ENCODE measurements at places on chromosomes 1 and 21.

DNA sequence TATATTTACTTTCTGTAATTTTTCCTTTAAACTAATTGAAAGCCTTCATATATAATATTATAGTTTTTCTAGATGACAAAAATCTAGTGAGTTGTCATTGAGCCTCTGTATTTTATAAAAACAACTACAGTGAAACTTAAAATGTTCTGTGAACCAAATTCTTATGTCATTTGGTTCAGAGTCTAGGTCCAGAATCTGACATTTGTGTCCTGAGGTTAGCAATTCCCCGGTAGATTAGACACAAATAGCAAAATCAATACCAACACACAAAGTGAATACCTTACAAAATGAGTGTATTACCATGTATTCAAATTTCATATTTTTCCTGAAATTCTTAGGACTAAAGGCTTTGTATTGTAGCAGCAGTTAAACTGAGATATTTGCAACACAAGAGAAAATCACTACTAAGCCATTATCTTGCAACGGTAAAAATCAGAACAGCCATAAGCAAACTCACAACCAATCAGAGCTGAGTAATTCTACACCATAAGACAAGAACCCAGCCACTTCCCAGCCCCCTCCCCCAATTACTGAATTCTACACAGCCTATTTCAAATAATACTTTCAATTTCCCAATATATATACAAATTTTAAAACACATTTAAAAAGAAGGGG lies 573.5 kb downstream of the SMYD3 start:
- DNase-seq: no peak

DNA sequence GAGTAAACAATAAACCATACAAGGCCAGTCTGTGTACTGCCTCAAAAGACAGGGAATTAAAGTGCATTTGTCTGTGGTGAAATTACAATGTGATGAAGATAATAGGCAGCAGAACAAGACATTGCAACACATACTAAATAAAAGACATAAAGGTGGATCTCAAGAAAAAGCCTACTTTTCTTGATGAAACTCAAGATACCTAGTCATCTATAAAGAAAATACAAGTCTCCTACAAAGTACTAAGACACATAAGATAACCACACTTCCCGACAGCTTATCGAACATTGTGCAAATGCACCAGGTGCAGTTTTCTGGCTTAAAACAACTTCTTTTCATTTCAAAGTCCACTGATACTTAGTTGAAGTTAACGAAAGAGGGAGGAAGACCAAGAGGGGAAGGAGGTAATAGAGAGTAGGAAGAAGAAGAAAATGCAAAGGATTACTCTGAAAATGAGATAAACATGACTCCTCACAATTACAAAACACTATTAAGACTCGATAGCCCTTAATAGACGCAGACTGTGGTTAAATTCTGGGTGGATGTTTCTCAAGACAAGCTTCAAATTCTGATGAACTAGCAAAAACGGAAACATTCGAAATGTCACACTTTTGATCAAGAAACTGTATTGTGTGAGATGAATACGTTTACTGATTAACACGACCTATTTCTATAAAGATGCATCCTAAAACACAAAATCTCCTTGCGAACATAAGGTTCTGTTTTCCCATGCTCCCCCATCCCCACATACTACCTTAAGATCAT lies 2.0 kb downstream of the HNRNPR start:
- DNase-seq: no peak

- DNase-seq: no peak
These were observed 164.6 kb downstream of the CYYR1 start for GRCh38 chr21:26408511-26408910.

GRCh38 chr1:59220356-59220755 lies 76.5 kb upstream of the FGGY start:
- no peak for DNase-seq

- no peak for DNase-seq
These were observed 128.6 kb downstream of the ST6GALNAC3 start for GRCh38 chr1:76203127-76203526.

DNA sequence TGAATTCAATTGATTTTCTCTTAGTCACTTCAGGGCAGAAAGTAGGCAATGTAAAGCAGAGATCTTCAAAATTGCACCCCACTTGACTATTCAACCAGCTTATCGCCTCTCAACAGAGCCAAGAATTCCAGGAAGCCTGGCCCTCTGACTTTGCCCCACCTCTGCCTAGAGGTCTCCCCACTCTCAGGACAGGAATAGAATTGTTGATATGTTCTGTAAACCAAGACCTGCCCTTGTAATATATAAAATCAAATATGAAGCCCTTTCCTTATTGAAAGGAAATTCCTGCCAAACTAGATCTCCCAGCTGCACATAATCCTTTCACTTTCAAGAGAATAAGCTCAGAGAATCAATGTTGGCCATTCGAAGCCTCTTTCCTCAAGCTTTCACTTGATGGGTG lies 116.1 kb upstream of the DPT start:
- DNase-seq: no peak

- no peak for DNase-seq
These were observed 15.8 kb downstream of the PANK4 start for GRCh38 chr1:2510366-2511155.

DNA sequence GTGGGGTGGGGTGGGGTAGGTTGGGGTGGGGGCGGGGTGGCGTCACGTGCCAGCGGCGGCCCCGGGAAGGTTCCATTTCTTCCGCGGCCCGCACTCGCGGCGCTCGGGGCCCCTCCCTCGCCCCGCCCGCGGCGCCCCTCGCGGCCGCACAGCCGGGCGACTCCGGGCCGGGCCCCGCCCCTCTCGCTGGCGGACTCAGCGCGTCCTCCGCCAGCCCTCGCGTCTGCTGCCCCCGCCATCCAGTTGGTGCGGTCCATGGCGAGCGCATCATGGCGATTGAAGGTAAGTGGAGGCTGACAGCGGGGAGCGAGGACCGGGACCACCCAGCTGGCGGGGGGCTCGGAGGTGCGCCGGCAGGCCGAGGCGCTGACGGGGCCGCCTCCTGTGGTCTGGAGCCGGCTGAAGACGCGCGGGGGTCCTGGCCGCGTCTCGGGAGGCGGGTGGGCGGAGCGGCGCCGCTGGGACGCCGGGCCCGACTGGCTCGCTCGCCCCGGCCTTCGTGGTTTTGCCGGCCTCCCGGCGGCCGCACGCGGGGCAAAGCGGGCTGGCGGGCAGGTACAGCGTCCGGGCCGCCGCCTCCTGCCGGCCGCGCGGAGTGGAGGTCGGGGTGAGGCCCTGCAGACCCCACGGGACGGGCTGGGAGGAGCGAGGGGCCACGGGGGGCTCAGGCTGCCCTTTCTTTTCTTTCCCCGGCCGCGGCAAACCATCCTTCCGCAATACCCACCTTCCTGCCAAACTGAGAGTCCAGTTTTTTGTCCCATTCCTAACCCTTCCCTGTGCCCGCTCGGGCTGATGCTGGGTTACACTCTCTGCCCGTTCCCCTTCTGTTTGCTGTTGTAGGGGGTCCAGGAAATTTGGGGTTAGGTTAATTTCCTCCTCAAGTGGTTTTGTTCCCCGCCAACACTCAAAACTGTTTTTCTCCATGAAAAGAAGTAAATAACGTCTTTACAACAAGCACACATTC lies at the start of gene SYT14:
Gene SYT14, plus strand, starts transcription at position 222 of the 964 bp plus-strand sequence. Its CDS starts 48 bp downstream, at position 270.
- DNase-seq: no peak

DNA sequence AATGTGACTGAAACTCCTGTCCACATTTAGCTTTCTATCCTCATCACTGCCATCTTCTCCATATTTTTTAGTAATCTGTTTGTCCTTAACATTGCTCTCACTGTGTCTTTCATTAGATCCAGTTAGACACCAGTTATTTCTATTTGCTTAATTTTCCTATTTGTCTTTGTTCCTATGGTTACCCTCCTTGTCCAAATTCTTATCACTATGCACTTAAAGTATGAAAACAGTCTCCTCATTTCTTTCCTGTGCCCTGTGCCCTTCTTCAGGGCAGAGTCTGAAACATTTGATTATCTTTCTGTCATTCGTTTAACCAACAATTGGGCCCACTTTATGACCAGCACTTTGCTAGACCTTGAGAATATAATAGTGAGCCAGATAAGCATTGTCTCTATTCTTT lies 64.2 kb downstream of the SLC30A7 start:
- no peak for DNase-seq

DNA sequence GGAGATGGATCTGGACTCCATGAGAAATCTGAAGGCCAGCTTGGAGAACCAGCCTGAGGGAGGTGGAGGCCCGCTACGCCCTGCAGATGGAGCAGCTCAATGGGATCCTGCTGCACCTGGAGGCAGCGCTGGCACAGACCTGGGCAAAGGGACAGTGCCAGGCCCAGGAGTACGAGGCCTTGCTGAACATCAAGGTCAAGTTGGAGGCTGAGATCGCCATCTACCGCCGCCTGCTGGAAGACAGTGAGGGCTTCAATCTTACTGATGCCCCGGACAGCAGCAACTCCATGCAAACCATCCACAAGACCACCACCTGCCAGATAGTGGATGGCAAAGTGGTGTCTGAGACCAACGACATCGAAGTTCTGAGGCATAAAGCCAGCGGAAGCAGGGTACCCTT lies 601.5 kb upstream of the ZP4 start:
- no peak for DNase-seq

All from skeletal muscle cell (primary cell).